ENCODE measurements at places on chromosomes 3 and 15.

DNA sequence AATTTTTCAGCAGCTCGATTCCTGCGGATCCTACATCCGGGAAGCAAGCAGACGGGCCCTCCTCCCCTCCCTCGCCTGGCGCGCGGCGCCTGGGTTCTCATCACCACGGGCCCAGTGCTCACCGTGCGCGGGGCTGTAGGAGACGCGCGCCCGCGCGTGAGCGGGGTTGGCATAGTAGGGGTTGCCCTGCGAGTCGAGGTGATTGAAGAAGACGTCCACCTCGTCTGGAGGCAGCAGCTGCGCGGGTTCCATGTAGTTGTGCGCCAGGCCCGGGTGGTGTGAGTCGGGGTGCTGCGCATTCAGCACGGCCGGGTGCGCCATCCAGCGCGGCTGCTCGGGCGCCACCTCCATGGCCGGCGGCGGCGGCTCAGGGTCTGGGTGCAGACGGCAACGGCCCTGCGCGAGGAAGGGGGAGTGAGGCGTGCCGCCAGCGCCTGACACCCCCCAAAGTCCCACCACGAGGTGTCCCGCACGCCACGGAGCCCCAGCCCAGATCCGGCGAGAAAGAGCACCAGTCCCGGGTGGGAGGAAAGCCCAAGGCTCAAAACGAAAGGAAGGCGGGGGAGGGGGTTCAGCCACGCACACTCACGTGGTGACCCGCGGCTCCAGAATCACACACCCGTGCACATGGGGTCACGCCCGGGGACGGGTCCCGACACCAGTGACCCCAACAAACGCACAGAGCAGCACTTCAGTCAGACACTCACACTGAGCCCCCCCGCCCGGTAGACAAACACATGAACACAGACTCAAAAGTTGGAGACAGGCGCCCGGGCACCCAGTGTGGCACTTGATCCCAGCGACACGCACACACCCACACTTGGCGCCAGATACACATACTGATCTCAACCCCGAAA lies 6.1 kb downstream of the GATA2 start:
- DNase-seq: no peak

GRCh38 chr3:136042608-136043221 lies 77.2 kb downstream of the PPP2R3A start:
- DNase-seq: peak; percentile 35

- no peak for DNase-seq
Observed at GRCh38 chr3:191397771-191398170, 63.2 kb upstream of the PYDC2 start.

- DNase-seq: no peak
Observed at GRCh38 chr15:64774629-64775493, 528 bp downstream of the RBPMS2 start.

DNA sequence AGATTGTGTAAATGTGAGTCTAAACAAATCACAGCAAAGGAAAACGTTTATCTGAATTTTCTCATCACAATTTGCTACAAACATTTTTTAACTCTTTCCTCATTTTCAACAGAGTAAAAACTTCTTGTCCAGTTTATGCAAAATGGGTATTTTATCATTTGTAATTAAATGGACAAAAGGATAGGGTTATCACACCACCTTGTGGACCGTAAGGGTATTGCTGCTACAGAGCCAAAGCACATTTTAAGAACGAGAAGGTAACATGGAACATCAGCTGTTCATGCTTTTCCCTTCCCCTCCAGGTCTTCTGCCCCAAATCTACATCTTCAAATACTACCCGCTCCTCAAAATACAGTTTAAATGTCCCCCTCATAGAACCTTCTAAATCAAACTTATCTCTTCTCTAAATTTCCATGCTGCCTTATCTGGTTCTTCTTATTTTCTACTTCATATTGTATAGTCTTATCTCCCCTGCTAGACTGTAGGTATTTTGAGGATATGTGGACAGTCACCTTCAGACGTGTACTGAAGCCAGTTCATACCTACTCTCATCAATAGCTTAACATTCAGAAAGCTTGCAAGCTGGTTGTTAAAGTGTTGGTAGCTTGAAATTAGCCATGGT lies 12.8 kb upstream of the SETMAR start:
- peak; percentile 10 for DNase-seq

- no peak for DNase-seq
Observed at GRCh38 chr15:38061856-38062649, 127.6 kb downstream of the TMCO5A start.

DNA sequence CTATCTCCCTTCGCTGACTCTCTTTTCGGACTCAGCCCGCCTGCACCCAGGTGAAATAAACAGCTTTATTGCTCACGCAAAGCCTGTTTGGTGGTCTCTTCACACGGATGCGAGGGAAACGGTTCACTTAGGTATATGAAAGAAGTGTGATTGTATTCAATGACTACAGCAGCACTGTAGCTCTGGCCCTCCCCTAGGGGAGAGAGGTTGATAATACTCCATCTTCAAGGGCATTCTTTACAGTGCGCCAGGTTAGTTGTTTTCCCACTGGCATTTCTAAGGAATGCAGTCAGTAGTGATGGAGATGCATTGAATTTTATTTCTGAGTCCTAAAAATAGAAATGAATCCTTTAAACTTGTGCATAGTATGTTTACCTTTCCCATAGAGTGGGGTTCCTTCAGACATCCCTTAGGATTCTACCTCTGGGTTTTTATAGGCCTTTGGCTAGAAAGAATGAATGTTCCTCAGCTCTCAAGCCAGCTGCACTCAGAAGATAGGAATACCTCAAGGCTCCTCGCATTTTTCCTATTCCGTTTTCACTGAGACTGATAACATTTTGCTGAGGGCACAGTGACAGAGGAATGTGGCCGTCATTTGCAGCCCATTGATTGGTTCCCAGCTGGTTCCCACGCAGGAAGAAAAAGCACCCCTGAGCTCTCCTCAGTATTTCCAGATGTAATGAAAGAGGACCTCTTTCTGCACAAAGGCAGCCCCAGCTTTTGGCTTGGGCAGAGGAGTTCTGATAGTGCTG lies 131.8 kb upstream of the C2CD4B start:
- DNase-seq: no peak

DNA sequence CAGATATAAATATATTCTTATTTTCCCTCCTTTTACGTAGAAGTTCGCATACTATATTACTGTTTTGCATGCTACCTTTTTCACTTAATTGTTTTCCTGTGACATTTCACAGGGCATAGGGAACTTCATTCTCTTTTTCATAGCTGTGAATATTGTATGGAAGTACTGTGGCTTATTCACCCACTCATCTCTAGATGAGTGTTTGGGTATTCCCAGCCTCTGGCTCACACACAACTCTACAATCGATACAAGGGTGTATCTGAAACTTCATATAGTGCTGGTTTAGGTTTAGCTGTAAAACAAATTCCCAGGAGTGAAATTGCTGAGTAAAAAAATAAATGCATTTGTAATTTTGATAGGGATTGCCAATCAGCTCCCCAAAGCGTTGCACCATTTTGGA lies 55.3 kb upstream of the MAGI1 start:
- no peak for DNase-seq

GRCh38 chr15:91128016-91128415 lies 28.0 kb downstream of the SV2B start:
- no peak for DNase-seq

DNA sequence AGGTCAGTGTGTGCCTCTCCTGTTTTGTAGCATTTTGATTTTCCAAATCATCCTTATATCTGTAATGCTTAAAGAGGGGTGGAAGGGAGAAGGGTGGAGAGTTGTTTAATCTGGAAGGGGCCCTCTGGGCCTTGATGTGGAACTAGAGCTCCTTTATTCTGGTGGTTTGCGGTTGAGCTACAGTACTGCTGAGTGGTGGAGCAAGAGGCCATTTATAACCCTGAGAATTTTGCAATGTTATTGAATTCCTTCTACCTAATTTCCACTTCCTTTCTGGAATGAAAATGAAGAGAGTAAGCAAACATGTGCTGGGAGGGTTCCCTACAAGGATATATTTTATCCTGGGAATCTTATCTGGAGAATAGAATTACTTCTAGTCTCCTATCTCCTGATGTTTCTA lies 35.3 kb upstream of the TUBGCP5 start:
- DNase-seq: no peak

DNA sequence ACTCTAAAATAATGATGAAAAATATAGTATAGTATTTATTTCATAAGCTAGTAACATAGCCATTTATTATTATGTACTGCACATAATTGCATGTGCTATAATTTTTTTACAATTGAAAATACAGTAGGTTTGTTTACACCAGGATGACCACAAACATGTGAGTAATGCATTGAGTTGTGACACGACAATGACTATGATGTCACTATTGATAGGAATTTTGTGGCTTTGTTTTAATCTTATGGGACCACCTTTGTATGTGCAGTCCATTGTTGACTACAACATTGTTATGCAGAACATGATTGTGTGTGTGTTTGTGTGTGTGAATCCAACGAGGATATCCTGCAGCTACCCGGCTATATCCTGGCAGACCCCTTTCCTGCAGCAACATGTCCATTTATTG lies 372.2 kb upstream of the MCTP2 start:
- no peak for DNase-seq

GRCh38 chr15:28182216-28182615 lies 83.1 kb upstream of the OCA2 start:
- no peak for DNase-seq

DNA sequence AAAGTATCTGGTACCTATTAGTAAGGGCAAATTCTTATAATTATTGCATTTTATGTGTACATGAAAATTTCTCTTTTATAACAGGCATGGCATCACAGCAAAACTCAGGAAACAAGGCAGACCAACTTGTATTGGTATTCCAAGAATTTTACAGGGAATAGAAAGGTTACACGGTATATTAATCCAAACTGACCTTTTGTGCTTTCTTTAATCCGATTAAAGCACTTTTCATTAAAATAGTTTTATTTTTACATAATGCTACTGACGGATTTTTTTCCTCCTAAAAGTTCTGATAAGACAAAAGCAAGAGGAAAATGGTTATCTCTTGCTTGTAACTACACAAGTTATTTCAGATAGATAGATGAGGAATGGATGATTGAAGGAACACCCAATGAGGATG lies 137.0 kb upstream of the SLCO3A1 start:
- no peak for DNase-seq

GRCh38 chr3:124854009-124854408 lies 33.2 kb downstream of the ITGB5 start:
- no peak for DNase-seq

- no peak for DNase-seq
Observed at GRCh38 chr3:191366675-191367074, 36.3 kb upstream of the UTS2B start.

GRCh38 chr15:88238618-88239430 lies 17.7 kb downstream of the NTRK3 start:
- DNase-seq: no peak
